ENCODE measurements at places on chromosomes 11 and 22. TPM values are rescaled to one million over a fixed set of nuclear protein-coding genes. Genes with fewer than 3 reads are reported as not detected.

GRCh38 chr11:68470304-68470811, 9.8 kb downstream of the PPP6R3 start:
- DNase-seq, result no peak

DNA sequence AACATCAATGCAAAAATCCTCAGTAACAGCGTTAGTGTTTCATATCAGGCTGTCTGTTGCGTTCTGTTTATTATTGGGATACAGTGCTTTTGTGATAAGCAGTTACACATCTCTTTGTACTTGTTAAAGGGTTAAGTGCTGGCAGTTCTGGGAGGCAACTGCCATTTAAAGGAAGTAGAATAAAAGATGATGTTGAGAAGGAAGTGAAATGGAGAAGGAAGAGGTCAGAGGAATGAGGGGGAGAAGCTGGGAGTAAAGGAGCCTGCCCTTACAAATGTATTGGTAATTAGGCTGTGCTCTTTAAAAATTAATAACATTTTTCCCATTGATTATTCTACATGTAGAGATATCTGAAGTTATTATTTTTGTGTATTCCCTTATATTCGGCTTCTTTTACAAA, 674.7 kb downstream of the NTM start:
- DNase-seq, result no peak

DNA sequence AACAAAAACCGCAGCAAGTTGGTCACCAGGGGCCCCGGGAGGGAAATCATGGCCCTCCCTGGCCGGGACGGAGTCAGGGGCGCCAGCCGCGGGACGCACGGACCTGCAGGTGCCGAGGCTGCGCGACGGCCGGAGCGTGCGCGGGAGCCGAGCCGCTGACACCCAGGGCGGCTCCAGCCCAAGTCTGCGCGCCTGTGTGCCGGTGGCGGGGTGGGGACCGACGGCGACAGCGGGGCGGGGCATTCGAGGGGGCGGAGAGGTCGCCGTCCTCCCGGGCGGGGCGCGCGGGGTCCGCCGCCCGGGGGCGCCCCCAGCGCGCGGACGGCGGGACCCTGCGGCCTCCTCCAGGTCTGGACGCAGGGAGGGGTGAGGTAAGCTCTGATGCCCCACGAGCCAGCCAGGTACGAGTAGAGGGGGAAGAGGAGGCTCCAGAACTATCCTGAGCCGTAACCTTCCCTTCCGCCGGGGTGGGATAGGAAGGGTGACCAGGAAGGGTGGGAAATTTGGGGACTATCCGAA, at the start of gene ESAM:
TSS of gene ESAM (minus strand) at position 186 of the 519 bp plus-strand sequence. CDS start at position 50, 136 bp downstream.
- peak; percentile 78 for DNase-seq

- no peak for DNase-seq
Measured at GRCh38 chr22:46286941-46287872, 9.5 kb upstream of the GTSE1 start.

DNA sequence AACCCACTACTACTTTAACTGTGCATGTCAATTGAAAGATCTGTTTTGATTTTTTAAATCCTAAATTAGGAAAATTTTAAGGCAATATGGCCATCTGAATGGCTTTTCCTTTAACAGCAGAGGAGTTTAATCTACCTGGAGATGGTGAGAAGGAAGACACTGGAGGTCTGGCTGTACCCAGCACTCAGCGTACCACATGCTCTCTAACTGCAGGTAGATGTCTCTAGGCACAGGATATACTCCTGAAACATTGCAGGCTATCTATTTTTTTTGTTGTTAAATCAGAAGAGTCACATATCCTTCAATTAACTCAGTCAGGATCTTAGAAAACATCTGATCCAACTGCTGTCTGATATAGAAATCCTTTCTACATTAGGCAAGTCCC, 17.3 kb upstream of the CASTOR1 start:
- DNase-seq, result no peak

The OR8D1 gene
- not detected for total RNA-seq

The SCN3B gene
- total RNA-seq, result 0.29 TPM

GRCh38 chr11:59207988-59208451, 4.7 kb downstream of the MPEG1 start:
- DNase-seq, result no peak

GRCh38 chr11:20156876-20157613, 3.2 kb downstream of the DBX1 start:
- no peak for DNase-seq

DNA sequence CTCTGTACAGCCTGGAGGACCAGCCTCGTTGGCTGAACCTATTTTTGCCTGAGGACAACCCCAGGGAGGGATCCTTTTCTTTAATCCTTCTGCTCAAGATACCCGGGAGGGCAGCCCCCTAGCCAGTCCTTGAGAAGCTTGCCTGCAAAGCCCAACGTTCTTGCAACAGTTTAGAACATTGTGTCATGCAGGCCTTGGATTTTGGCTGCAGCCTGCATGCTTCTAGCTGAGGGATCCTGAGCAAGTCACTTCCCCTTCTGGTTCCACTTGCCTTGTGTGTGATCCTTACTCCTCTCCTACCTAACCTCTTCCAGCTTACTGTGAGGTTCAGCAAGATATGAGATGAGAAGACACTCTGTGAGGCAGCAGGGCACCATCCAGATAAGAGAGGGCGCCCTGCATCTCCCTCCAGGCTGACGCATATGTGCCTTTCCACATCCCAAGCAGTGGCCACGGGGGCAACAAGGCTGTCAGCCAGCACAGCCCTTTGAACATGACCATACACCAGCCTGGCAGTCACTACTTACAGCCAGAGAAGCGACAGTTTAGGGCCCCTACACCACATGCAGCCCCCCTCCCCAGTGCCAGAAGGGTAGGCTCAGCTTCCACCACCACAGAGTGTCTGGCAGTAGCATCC, 76.1 kb downstream of the C11orf58 start:
- DNase-seq, result no peak

- no peak for DNase-seq
Measured at GRCh38 chr22:22865311-22866072, 22.1 kb upstream of the IGLL5 start.

- peak; percentile 81 for DNase-seq
Measured at GRCh38 chr11:44775366-44775984, 48.7 kb downstream of the TSPAN18 start.

DNA sequence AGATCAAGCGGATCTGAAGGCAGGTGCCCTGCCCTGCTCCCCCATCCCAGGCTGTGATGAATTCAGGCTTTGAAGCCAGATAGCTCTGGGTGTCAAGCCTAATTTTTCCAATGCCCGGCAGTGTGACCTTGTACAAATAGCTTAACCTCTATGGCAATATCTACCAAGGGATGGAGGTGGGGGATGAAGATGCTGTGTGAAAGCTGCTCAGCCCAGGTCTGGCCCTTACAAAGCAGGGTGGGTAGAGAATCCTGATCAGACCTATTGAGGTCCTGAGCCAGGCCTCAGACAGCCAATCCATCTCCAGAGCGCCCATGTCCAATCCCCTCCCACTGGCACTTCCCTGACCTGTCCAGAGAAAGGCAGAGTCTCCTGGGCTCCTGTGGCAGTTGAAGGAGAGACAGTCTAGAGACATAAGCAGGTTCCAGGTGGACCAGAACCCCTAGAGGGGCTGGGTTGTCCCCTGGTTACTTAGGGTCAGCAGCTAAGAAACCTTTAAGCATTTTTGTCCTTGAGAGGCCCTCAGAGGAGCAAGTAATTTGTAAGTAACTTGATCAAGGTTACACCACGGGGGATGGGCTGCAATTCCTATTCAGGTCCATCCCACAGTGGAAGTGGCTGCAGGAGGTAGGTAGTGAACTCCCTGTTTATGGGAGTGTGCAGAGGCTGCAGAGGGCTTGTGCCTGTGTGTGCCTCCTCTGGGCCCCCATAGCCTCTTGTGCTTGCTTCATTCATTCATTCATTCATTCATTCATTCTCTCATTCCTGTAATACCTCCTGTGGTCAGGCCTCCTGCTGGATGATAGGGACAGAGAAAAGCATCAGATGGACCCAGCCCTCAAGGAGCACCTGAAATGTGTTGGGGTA, 10.4 kb downstream of the P2RY2 start:
- no peak for DNase-seq

DNA sequence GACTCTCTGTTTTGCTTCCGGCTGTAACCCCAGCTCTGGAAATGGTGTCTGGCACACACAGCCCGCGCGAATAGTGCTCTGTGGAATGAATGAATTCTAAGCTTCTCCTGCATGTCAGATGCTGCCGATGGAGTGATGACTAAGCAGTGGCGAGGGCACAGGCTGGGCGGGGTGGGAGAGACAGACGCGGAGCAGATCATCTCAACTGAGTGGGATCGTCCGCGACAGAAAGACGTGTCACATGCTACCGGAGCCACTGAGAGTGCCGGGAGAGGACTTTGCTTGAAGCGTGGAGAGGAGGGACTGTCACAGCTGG, 334.5 kb downstream of the CTTN start:
- DNase-seq, result peak; percentile 12

GRCh38 chr11:86861810-86862209, 61.5 kb downstream of the PRSS23 start:
- DNase-seq, result no peak

GRCh38 chr22:20431511-20432192, 6.0 kb downstream of the SCARF2 start:
- no peak for DNase-seq

The TSSK2 gene
- total RNA-seq, result not detected

- no peak for DNase-seq
Measured at GRCh38 chr11:121588747-121589146, 136.0 kb upstream of the SORL1-AS1 start.

The MOV10L1 gene
- 0.29 TPM for total RNA-seq

DNA sequence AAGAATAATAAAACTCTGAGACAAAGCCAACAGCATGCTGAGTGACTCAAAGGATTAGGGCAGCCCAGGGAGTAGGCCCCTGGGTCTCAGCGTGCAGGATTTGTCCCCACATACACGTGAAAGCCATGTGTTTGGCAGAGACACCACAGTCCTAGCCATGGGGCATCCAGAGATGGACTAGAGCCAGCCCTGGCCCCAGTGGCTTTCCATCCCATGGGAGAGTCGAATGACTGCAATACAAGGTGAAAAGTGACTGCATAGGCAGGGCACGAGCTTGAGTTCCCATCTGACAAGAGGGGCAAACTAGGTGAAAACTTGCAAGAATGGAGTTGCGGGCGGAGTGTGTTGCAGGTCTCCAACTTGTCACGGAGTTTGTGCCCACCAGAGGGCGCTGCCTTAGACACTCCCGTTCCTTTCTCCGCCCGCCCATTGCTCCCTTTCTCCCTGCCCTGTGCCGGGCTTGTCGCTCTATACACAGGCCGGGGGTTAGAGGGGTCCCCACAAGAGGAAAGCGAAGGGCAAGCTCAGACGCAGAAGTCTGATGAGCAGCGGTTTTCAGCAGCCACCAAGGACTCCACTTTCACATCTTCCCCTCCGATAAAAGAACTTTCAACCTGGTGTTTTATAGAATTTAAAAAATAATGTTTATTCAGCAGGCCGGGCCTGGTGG, 24.2 kb downstream of the TSKU start:
- DNase-seq, result peak; percentile 88

The BIRC2 gene
- 45.2 TPM for total RNA-seq

DNA sequence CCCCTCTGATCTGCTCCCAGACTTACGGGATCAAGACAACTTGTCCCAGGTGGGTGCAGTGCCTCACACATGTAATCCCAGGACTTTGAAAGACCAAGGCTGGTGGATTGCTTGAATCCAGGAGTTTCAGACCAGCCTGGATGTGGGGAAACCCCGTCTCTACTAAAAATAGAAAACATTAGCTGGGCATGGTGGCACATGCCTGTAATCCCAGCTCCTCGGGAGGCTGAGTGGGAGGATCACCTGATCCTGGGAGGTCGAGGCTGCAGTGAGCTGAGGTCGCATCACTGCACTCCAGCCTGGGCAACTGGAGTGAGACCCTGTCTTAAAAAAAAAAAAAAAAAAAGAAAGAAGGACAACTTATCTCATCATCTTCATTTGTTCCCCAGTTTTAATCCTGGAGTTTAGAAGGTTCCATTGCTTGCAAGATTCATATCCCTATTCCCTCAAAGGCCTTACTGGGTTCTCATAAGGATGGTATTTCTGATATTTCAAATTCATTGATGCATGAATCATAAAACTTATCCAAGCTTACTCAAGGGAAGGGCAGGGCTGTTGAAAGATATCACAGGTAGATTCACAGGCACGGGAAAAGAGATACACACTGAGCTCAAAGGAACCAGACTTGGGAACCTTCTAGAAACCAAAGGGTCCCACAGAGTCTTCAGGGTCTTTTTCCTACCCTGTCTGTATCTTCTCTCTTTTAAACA, 14.6 kb downstream of the ENDOD1 start:
- no peak for DNase-seq

The FGF4 gene
- not detected for total RNA-seq

GRCh38 chr11:64760759-64761420, 1.1 kb upstream of the PYGM start:
- no peak for DNase-seq

DNA sequence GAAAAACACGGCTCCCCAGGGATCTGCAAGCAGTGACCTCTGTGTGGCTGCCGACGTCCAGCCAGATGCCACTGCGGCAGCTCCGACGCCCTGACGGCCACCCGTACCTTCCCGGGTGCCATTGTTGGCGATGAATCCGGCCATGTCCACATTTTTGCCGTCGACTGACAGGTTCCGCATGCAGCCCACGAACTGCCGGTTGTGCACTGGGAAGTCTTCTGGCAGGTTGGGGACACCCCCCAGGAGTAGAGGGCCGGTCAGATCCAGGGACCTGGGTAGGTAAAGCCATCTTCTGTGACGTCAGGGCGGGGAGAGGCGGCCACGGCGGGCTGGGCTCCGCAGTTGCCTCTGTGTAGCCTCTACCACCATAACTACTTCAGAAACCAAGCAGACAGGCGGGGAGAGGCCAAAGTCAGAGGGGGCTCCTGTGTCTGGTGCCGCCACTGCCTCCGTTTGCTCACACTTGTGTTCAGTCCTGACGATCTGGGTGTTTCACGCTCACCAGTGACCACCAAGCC, 74.8 kb downstream of the TRMU start:
- DNase-seq, result no peak

DNA sequence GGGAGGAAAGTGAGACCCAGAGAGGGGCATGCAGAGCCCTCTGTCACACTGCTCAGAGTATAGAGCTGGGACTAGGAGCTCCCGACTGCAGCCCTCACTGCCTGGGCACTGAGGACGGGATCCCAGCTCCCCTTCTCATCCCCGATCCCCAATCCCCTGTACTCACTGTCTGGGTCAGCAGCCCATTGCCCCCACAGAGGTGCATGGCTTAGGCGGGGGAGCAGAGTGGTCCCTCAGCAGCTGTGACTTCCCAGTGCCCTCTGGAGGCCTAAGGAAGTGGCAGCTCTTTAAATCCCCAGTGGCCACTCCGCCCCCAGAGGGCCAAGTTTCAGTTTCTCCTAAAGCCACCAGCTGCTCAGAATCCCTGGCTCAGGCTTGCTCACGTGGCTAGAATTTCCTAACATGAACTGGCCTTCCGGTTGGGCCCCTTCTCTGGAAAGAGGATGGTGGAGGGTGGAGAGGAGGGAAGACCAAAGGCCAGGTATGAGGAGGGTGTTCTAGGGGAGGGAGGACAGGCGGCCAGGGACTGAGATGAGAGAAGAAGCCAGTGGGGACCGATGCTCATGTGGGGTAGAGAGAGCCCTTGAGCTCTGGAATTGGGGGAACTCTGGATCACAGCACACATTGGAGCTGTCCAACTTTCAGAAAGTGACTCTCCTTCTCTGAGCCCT, at the start of gene BATF2:
TSS of gene BATF2 (minus strand) at position 262 of the 671 bp plus-strand sequence. CDS start at position 205, 57 bp downstream.
- DNase-seq, result peak; percentile 87

GRCh38 chr22:39255449-39256185, 10.8 kb upstream of the PDGFB start:
- DNase-seq, result no peak

- DNase-seq, result no peak
Measured at GRCh38 chr11:125335106-125335505, 161.0 kb downstream of the FEZ1 start.

- no peak for DNase-seq
Measured at GRCh38 chr11:113494021-113494420, 18.8 kb upstream of the DRD2 start.

The CEP164 gene
- 26.2 TPM for total RNA-seq

The FAM111A gene
- 33.6 TPM for total RNA-seq

Data from mucosa of descending colon (tissue), 3 donors.